ENCODE measurements at places on chromosomes 2 and 18.

- no peak for DNase-seq
These were observed 151.3 kb downstream of the NR4A2 start for GRCh38 chr2:156181208-156181607.

DNA sequence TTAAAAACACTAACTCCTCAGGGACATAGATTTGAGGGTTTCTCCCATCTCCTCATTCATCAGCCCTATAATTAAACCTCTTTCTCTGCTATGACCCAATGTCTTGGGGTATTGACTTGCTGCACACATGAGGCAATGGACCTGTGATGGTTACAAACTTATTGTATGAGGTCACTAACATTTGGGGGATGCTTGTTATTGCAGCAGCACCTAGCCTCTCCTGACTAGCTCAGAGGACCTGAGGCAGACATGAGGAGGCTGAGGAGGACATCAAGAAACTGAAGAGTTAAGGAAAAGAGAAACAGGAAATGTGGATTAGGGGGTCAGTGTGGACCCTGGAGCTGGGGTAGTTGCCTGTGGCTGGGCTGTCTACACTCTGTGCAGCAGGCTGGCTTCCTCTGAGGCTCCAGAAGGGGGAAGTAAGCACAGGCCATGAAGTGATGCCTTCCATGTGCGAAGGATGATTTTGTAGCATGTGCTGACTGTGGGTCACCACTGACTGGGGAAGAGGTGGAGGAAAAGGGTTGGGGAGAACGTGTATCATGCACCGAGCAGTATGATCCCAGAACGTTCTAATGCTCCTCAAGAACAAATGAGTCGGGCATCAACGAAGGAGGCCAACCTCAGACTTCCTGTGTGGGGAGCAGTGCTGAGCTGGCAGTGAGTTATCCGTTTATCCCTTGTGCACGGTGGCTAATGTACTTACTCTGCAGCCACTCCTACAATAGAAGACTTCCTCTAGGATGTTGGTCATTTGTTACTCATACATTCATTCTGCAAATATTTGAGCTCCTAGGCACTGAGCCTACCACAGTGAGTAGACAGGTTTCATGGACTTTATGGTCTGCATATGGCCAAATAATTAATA is 42.1 kb upstream of the RFX8 start:
- no peak for DNase-seq

- no peak for DNase-seq
These were observed 497.9 kb upstream of the FANCL start for GRCh38 chr2:58739033-58739432.

DNA sequence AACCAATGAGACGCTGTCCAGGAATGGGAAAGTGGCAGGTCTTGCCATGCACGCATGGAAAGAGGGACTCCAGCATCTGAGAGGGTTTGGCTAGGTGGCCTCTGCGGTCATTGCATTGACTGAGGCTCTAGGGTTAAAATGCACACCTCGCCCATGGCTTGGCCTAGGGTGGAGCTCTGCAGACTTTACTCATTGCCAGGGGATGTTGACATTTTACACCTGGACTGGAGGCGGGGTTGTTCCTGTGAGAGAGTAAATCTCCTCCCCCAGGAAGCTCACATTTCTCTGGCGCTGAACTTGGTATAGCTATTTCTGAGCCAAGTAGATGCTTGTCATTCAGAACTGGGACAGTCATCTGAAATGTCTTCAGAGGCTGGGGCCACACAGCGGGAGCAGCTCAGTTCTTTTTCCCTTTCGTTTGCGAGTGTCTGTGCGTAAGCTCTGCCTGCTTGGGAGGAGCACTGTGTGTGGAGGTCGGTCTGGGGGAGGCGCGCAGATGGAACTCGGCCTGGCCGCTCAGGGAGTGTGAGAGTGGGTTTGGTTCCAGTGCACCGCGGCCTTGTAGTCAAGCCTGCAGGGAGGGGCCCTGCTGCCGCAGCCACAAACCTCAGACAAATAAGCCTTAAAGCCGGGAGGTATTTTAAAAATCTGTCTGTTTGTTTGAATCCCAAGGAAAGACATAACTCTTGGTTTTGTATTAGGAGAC is 76.5 kb downstream of the LPIN1 start:
- DNase-seq: no peak

- no peak for DNase-seq
These were observed 618 bp downstream of the POLR2D start for GRCh38 chr2:127857265-127857808.

DNA sequence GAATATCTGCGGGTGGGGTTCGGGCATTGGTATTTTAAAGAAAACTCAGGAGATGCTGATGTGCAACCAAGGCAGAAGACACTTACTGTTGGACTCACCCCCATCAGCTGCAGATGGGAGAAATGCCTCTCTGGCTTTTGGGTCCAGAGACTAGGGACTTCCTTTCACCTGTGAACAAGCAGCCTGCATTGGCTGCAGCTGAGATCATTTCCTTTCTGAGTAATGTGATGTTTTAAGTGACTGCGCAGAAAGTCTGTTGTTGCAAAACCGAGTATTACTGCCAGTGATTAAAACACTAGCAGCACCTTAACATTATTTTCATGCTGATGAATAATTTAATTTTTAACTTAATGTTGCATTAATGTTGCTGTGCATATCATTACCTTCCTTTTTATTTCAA is 143.0 kb downstream of the TSN start:
- no peak for DNase-seq

DNA sequence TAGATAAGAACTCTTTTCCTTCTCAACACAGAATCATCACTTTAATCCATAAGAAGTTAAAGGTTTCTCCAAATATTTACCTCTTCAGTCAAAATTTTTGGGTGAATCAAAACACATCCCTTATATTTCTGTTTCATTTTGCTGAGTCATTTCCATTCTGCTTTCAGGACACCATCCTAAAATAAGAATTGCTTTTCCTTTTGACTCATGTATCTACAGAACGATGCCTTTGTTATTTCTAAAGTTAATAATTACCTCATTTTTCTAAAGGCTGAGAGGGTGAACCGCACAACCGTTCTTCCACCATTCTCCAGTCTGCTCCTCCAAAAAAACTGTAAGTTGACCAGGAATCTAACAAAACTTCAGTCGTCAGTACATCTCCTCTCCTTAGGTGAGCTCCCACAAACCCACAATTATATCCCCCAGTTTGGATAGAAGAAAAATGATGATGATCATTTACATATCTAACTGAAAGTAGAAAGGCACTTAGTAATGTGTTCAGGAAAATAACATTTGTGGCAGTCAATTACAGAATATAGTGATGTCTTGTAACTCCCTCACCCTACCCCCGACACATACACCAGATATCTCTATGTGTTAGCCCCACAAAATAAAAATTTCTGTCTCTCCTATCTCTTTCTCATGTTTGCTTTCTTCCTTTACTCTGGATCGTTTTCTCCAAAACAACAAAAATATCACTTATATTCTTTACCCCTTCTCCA is 162.5 kb downstream of the RAD51AP2 start:
- no peak for DNase-seq

DNA sequence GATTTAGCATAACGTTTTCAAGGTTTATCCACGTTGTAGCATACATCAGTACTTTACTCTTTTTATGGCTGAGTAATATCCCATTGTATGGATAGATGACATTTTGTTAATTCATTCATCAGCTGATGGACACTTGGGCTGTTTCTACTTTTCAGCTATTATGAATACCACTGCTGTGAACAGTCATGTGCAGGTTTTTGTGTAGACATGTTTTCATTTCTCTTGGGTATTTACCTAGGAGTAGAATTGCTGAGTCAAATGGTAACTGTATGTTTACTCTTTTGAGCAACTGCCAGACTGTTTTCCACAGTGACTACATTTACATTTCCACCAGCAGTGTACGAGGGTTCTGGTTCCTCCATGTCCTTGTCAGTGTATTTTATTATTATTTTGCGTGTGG is 33.9 kb downstream of the COX7A2L start:
- DNase-seq: no peak

GRCh38 chr18:44342946-44343345 is 337.7 kb upstream of the SETBP1 start:
- DNase-seq: no peak

- DNase-seq: no peak
These were observed 254.8 kb upstream of the COPS8 start for GRCh38 chr2:236830926-236831325.

- DNase-seq: no peak
These were observed 133.5 kb upstream of the DTNA start for GRCh38 chr18:34576622-34577021.

- no peak for DNase-seq
These were observed 76.1 kb upstream of the DNMT3A start for GRCh38 chr2:25417715-25418369.

DNA sequence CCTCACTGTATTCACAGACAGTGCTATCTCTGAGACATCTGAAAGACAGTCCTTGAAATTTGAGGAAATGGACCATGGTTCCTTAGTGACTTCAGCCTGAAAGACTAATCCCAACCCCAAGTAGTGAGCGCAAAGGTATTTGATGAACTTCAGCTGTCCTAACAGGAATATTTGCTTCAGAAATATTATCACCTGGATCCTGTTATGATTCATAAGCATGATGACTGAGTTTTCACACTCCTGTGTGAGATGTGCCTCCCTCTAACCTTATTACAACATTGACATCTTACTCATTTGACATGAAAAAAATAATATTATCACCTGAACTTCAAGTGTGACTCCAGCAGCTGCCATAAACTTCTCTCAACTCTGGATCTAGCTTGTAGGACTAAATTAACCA is 11.6 kb upstream of the MRPL19 start:
- DNase-seq: no peak

DNA sequence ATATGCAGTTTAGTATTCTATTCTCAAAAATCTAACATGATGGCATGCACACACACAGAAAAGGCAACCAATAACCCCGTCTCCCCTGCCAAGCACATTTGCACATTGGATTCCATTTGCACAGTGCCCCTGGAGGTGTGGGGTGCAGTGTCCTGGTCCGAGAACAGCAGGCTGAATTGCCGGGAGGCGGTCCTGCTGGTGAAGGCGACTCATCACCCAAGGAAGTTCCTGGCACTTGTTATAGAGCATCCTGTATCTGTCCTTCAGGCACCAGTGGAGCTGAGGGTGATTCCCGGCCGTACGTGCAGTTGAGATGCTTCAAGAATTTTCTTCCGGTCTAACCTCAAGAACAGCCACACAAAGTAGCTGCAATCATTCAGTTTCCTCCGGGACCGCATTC is 73.0 kb upstream of the RAB12 start:
- DNase-seq: no peak
